ENCODE measurements at places on chromosomes 2 and 18. TPM values are rescaled to one million over a fixed set of nuclear protein-coding genes. Genes with fewer than 3 reads are reported as not detected.

Gene CHRND
- not detected for polyA plus RNA-seq

Gene EGR4
- not detected for polyA plus RNA-seq

GRCh38 chr2:138607746-138608145, 106.2 kb downstream of the SPOPL start:
- DNase-seq, result no peak

DNA sequence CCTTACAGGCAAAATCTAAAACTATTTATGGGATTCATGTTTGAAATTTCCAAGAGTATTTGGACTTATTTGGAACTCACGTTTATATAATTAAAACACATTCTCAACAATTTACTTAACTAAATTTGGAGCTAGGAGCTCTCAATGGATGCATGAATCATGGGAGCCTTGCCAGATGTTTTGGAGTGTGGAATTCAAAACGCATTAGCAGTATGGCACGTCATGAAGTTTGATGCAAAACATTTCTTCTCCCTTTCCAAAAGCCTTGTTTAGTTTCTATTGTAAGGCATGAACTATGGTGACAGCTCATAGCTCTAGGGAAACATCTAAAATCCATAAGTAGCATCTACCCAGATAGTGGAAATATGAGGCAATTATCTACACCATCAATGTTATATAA, 701.6 kb downstream of the SATB2 start:
- DNase-seq, result peak; percentile 32
